ENCODE measurements at places on chromosomes 12 and 14.

GRCh38 chr12:22505826-22506225 is 38.5 kb downstream of the C2CD5 start:
- no peak for DNase-seq

DNA sequence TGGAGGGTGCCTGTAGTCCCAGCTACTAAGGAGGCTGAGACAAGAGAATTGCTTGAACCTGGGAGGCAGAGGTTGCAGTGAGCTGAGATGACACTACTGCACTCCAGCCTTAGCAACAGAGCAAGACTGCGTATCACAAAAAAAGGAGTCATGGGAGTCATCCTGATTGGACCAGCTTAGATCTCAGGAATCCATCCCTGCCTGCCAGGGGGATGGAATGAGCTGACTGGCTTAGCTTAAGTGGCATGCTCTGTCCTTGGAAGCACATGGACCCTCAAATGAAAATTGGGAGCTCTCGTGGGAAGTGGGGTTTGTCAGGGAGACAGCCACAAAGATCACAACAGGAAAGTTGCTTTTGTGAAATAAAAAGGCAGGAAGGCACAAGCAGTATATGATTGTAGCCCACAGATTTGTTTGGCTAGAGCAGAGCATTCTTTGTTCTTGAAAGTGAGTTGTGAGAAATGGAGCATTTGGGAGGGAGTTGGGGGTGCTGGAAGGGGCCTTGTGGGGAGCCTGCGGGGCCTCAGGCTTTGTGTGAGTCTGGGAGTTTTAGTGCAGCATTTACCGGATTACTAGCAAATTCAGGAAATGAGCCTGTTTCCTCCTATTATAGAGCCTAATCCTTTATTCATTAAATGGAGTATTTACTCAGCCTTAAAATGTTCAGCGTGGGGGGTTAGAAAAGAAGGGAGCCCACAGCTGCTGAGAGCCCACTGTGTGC is 30.7 kb downstream of the DGLUCY start:
- peak; percentile 22 for DNase-seq

GRCh38 chr14:31419967-31420318 is 407 bp downstream of the HEATR5A start:
- DNase-seq, result no peak

DNA sequence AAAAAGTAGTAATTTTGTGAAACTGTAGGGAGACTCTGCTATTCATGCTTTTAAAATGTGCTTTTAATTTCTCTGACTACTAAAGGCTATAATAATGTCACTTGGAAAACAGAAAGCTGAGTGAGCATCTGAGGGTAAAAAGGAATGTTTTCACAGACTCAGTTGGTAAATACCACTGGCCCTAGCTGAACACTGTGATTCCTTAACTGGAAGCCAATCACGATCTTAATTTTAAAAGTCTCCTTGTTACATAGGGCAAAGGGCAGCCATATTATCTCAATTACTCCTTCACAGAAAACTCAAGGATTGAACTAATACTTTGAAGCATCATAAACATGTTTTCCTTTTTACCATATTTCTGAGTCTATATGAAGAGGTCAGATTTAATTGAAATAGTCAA is 41.9 kb downstream of the PAWR start:
- no peak for DNase-seq

GRCh38 chr14:88823968-88824313 is 510 bp upstream of the TTC8 start:
- no peak for DNase-seq

DNA sequence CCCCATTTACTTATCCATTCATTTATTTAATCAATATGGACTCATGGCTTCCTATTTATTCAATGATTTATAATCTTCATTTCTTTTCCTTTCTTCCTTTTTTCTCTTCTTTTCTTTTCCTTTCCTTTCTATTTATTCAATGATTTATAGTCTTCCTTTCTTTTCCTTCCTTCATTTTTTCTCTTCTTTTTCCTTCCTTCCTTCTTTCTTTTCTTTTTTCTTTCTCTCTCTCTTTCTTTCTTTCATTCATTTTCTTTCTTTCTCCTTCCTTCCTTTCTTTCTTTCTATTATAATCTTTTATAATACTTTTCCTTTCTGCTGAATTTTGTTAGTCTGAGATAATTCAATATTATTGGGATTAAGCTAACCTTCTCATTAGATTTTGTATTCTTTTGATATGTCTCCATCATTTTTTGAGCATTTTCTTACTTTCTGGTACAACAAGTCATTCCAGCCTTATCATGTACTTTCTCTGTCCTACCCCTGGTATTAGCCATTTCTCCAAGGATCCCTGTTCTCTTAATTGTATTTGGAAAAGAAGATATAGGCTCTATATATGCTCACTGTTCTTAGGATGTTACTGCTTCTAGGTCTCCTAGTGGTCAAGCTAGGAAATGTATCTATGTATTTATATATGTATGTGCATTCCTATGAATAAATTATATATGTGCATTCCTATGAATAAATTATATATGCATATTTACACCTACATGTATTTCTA is 12.1 kb downstream of the LACRT start:
- DNase-seq, result no peak

- DNase-seq, result peak; percentile 87
Measured at GRCh38 chr12:4997939-4998338, 45.7 kb upstream of the KCNA5 start.

GRCh38 chr12:104352106-104352713 is 48.7 kb downstream of the EID3 start:
- no peak for DNase-seq

GRCh38 chr12:53324113-53324778 is 2.8 kb upstream of the AAAS start:
- DNase-seq, result no peak

- peak; percentile 30 for DNase-seq
Measured at GRCh38 chr12:110906985-110907384, 13.4 kb downstream of the MYL2 start.

- DNase-seq, result no peak
Measured at GRCh38 chr12:77575376-77575919, 255.2 kb upstream of the NAV3 start.

- no peak for DNase-seq
Measured at GRCh38 chr12:5921966-5922899, 22.8 kb downstream of the ANO2 start.

DNA sequence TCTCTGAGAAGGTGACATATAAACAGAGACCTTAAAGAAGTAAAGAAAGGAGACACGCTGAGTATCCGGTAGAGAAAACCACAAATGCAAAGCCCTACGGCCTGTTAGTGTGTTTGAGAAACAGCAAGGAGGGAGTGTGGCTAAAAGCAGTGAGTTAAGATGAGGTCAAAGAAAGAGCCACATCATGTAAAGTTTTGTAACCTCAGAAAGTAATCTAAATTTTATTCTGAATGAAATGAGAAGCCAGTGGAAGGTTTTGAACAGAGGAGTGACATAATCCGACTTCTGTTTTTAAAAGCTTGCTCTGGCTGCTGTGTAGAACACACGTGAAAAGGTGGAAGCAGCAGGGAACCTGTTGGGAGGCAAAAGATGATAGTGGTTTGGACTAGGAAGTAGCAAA is 32.6 kb downstream of the PPP2R5E start:
- DNase-seq, result no peak

- DNase-seq, result peak; percentile 68
Measured at GRCh38 chr12:114405519-114406271, at the start of gene TBX5. Gene TBX5 (minus strand): TSS chr12:114406144. CDS start chr12:114403898, 2,246 bp downstream.

DNA sequence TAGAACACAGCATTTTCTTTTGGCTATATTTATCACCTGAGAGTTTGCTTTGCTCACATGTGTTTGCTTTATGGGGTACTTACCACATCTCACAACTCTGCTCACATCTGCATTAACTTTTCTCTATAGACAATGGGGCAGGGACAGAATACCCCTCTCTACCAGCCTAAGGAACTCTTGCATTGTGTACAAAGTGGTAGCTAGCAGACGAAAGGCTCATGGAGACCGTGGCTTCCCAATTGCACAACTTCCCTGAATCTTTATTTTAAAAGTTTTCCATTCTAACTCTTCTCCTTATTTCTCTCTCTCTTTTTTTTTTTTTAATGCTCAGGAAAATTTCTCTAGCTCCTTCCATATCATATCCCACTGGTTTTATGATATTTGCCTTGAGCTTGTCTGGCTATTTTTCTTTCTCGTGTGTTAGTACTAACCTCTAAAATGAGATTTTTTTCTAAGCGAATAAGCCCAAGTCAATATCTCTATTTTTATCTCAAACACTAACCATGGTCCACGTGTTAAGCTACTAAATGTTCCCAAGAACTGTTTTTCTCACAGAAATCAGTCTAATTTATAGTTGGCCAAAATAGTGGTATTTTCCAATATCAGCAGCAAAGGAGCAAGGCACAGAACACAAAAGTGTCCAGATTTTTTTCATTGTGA is 155.2 kb downstream of the STXBP6 start:
- DNase-seq, result no peak

DNA sequence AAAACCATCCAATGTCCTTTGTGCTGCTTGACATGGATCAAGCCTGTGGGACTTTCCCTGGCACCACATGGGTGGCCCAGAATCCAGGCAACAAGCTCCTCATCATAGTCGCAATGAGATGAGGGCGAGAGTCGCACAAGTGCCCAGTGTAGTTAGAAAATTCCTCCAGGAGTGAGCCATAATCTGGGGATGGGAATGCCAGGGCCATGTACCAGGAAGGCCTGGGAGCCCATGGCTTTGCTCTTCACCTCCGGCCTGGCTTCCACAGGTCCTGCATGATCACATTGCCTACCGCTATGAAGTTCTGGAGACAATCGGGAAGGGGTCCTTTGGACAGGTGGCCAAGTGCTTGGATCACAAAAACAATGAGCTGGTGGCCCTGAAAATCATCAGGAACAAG is 33.9 kb downstream of the DYRK4 start:
- DNase-seq, result no peak

- no peak for DNase-seq
Measured at GRCh38 chr14:68393259-68393658, 399.6 kb downstream of the ZFP36L1 start.

DNA sequence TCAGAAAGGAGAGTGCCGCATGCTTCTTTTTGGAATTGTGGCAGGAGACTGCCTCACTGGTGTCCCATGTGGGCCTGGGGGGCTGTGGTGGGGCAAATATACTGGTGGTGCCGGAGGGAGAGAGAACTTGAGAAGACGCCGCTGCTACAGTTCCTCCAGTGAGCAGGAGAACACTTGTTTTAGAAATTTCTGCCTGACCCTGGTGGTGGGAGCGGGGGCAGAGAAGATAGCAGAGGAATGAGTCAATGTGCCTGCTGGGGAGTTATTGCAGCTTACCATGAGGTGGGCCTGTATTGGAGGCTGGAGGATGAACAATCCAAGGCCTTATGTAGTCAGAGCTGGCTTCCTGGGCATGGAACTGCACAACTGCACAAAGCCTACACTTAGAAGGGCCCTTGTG is 211.8 kb downstream of the SNAPC1 start:
- DNase-seq, result no peak

- DNase-seq, result no peak
Measured at GRCh38 chr12:57610554-57611107, 604 bp upstream of the ARHGEF25 start.

DNA sequence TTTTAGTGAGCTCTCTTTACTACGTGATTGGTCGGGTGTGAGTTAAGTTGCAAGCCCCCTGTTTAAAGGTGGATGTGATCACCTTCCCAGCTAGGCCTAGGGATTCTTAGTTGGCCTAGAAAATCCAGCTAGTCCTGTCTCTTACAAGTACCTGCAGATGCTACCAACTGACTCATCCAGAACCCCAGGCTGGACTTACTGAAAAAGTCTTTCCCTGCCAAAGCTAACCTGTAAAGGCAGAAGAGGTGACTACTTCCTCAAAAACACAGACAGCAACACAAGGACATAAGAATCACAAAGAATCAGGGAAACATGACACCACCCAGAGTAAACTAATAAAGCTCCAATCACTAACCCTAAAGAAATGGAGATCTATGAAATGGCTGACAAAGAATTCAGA is 39.1 kb upstream of the HIGD1C start:
- no peak for DNase-seq
